ENCODE measurements at places on chromosomes 11 and 22.

- no peak for DNase-seq
These were observed 198.5 kb upstream of the NCAM1 start for GRCh38 chr11:112762707-112763090.

- DNase-seq, result no peak
These were observed 4.4 kb downstream of the TMEM258 start for GRCh38 chr11:61787928-61788491.

GRCh38 chr22:27125539-27125938 is 468.2 kb downstream of the MIAT start:
- DNase-seq, result no peak

- no peak for DNase-seq
These were observed 7.4 kb downstream of the OR10D3 start for GRCh38 chr11:124190298-124191139.

DNA sequence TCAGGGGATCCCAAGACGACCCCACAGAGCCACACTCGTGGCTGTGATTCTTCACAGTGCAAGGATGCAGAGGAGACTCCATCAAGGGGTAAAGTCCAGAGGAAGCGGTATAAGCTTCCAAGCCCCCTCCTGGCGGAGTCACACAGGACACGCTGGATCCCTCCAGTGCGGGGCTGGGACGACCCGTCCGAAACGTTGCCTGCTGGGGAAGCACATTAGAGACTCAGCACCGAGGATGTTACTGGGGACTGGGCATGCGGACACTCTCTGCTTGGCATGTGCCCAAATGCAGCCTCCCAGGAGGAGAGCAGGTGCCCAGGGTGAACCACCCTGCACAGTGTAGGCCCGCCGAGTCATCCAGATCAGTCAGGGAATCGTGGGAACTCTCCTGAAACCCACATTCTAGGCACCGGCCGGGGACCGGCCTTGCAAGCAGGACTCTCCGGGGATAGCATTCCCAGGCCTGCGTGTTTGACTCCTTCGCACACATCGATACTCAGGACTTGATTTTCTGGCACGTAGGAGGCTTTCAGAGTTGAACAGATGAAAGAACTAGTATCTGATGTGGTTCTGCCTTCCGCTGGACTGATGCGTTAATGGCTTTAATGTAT is 229.8 kb downstream of the TBC1D22A start:
- DNase-seq, result no peak

GRCh38 chr11:11735586-11735985 is 106.2 kb upstream of the USP47 start:
- no peak for DNase-seq

DNA sequence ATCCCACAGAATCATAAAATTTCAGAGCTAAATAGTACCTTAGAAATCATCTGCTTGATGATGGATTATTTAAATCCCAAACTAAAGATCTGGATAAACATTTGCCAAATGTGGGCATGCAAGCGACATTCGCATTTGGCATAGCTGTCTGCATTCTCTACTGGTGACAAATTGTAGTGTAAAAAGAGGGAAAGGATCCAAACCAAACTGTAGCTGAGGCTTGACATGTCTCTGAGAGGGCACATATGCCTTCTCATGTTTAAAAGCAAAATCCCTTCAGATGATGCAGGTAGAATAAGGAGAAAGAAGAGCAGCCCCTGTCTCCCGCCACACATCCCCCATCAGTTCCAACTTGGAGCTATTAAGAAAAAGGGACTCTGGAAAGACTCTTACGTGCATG is 257.5 kb upstream of the MTNR1B start:
- DNase-seq, result no peak

- DNase-seq, result no peak
These were observed 46.9 kb downstream of the C11orf71 start for GRCh38 chr11:114353443-114353842.

GRCh38 chr11:103920933-103921332 is 115.5 kb upstream of the DDI1 start:
- DNase-seq, result no peak

DNA sequence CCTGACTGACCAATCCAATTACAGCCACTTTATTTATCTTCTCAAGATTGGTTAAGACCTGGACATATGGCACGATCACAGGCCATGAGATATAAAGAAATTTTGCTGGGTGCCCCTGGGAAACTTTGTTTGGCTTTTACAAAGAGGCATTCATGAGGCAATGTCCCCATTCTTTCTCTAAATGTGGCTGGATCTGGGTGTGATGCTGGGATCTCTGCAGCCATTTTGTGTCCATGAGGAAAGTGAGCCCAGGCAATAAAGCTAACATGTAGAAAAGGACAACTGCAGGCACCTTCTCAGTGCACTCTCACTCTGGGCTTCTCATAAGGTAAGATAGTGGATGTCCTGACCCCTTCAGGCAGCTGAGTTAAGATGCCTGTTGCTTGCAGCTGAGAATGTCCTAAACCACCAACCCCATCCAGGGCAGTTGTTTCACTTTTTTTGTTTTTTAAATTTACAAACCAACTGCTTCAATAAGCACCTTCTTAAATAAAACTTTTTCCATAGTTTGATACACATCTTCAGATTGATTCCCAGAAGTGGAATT is 372.3 kb downstream of the MIAT start:
- no peak for DNase-seq

- no peak for DNase-seq
These were observed 14.7 kb upstream of the SHANK3 start for GRCh38 chr22:50657925-50658324.
